RCC 7860 (cell line): ENCODE measurements at places on chromosomes 3 and 15.

DNA sequence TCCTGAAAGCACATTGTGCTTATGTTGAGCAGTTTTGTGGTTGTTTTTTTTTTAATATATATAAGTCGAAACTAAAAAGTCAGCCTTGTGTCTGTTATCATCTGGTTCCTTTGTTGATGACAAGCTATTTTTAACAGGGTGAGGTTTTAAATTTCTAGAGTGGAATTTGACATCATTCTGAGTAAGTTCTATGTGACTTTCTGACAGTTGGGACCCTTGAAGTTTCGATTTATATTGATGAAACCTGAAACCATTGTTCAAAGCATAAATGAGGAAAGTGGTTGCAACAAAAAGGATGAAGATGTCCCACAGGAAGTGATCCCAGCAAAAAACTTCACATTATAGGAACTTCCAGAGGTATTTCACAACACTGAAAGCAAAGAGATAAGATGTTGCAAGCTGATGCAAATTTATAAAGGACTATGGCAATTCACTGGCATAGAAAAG is 94.0 kb downstream of the CYP19A1 start:
- no peak for DNase-seq

DNA sequence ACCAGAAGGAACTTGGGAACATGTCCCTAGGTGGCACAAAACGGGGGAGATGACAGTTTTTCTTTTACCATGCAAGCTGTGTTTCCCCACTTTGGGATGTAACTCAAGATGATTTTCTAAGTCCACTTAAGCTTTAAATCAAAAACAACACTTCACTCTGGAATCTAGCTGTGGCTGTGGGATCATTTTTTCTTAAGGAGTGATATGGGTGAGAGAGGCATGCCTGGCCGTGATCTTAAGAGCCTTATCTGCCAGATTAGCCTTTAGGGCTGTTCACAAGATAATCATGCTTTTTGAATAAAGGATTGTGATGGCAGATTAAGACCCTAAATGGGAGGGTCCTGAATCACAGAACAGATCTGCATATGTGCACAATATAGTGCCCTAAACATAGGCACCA is 384.8 kb upstream of the SEMA6D start:
- no peak for DNase-seq

GRCh38 chr3:122233101-122233952 is 49.9 kb downstream of the CASR start:
- DNase-seq: no peak

- DNase-seq: peak; percentile 11
Observed at GRCh38 chr3:39101022-39101689, 6.3 kb downstream of the GORASP1 start.

DNA sequence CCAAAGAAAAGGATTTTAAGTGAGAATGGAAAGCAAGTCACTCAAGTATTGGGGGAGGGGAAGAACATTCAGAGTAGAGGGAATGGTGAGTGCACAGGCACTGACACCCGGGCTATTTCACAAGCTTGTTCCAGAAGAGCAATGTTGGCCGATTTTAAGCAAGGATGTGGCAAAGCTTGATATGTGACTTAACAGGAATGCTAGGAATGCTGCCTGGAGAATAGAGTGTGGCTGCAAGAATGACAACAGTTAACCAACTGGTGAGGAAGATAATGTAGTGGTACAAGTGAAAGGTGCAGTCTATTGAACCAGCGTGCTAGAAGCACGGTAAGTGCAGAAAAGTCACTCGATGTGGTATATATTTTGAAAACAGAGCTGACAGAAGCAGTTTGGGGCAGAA is 6.2 kb upstream of the CCDC80 start:
- peak; percentile 99 for DNase-seq

GRCh38 chr15:63872759-63873510 is 39.2 kb upstream of the HERC1 start:
- DNase-seq: no peak

- no peak for DNase-seq
Observed at GRCh38 chr3:46603446-46604046, 8.8 kb upstream of the FAM240A start.

DNA sequence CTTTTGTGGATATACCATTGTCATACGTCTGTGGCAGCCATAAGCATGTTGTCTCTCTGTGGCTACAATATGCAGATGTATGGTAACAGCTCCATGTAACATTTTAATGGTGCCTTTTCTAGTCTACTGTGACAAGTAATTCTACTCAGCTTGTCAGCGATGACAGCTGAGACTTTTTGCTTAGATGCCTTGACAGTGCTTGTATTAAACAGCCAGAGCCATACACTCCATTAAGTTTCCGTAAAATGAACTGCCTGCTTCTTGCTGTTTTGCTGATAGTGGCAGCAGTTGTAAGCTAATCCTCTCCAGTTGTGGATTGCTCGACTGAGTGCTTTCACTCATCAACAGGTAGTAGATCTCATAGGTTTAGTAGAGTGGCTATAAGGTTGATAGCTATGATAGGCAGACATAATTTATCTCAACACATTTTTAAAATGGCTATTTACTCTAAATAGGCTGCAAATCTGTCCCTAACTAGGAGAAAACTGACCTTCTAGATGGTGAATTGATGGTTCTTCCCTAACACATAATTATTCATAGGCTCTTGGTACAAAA is 260.2 kb upstream of the NAALADL2 start:
- DNase-seq: no peak

GRCh38 chr3:95654570-95655362 is 1159.6 kb upstream of the EPHA6 start:
- DNase-seq: peak; percentile 98

DNA sequence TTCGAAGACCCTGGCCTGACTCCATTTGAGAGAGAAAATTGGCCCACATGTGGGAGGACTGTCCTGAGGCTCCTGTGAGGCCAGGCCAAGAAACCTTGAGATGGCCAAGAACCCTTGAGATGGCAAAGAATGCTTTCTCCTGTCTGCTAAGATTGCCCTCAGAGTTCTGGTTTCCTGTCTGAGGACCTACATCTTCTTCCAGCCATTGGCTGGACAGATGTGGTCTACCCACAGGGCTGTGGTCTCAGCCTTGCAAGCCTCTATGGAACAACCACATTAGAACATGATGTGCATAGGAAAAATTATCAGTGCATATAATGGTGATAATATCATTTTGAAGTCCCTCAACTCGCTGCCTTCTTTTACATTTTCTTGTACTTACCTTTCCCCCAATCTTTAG is 10.8 kb upstream of the RASA2 start:
- DNase-seq: no peak

GRCh38 chr15:70528270-70528706 is 235.1 kb downstream of the UACA start:
- DNase-seq: peak; percentile 23

- DNase-seq: no peak
Observed at GRCh38 chr3:13177236-13177635, 104.0 kb upstream of the IQSEC1 start.

DNA sequence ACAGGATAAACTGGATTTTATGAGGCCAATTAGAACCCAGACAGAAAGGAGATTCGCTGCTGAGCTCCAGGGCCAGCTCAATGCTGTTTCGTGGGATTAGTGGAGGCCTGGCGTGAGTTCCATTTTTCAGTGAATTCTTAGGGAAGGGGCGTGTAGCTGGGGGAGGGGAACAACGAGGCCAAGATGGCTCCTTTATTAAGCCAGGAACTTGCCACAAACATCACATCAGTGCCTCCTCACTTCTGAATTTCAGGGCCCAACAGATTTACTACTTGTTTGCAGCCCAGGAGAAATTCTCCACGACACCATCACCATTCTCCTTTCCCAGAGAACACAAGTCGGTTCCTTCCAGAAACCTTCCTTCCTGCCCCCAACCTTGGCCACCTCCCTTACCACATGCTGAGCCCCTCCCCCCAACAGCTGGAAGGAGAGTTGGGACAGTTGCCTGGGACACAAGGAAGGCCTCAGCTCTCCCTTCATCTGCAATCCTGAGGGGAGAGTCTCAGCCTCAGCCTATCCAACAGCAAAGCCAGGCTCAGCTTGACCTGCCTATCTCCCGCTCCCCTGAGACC is 5.8 kb downstream of the IGDCC4 start:
- DNase-seq: no peak

DNA sequence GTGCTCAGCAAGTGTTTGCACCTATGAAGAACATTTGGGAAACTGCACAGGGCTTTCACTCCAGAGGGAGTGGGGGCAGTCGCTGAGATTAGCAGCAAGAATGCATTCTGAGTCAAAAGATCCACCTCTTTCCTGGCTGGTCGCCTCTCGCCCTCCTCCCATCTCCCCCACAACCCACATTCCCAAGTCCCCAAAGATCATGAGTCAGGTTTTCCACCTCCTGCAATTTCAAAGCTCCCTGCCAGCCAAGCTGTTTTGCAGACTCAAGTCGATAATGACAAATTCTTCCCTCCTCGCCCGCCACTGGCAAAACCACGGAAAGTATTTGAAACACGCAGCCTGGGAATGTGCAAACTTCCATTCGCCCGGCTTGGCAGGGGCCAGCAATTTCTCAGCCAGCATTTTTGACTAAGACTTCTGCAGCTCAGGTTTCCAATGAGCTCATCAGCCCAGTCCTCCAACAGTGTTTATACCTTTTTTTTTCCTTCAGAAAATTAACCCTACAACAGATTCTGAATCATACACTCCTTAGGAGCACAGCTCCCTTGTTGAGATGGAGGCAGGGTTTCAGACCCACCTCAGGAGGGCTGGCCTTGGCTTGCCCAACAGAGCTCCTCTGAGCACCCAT is 181.4 kb downstream of the SMAD6 start:
- peak; percentile 99 for DNase-seq

- no peak for DNase-seq
Observed at GRCh38 chr15:74374648-74375302, 7.3 kb upstream of the CYP11A1 start.

DNA sequence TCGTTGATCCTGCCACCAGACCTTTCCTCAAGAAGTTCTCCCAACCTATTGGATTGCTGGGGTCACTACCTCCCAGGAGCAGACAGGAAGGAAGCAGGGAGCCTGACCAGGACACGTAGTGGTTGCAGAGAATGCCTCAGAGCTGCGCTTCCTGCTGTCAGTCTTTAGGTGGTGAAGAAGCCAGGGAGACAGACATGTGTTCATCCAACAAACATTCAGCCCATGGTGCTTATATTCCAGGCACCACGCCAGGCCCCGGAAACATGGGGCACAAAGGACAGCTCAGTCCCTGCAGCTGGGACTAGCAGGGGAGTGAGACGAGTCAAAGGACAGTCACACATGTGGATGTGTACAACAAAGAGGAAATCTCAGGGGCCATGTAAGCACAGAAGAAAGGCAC is 26.0 kb upstream of the CORO2B start:
- DNase-seq: peak; percentile 45

- DNase-seq: no peak
Observed at GRCh38 chr3:60142009-60142408, 1092.2 kb upstream of the CFAP20DC start.

DNA sequence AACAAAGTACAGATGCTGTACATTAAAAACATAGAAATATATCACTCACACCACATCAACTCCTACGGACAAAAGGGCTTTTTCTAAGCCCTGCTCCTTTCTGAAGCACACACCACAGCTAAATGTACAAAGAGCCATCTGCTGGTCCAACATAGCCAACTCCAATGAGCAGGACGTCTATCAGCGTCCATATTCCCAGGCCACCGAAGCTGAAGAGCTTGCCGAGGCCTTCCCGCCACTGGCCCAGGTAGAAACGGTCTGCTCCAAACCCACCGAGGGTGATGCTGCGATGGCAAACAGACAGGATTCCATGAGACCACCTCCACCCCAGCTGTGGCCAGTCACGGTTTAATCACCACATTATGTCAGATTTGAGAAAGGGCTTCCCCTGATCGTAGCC is 9.8 kb downstream of the TM2D3 start:
- DNase-seq: no peak

GRCh38 chr3:99658274-99658673 is 19.9 kb downstream of the COL8A1 start:
- peak; percentile 69 for DNase-seq

GRCh38 chr3:64266065-64266931 is 41.0 kb upstream of the PRICKLE2 start:
- DNase-seq: peak; percentile 75

- no peak for DNase-seq
Observed at GRCh38 chr3:187719628-187720336, 17.4 kb upstream of the RTP2 start.

DNA sequence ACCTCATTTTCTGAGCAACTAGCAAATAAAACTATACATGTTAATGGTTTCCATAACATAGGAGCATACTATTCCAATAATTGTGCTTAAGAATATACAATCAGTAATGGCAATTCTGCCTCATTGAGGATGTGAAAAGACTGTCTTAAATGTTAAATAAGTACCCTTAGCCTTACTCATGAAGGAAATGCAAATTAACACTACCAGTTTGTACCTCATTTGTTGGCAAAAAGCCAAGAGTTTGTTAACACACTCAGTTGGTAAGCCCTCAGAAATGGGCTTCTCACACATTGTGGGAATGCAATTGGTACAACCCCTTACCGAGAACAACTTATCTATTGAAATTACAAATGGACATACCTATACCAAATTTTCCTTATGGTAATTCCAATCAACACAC is 9.2 kb upstream of the STT3B start:
- no peak for DNase-seq

- no peak for DNase-seq
Observed at GRCh38 chr15:101525087-101525669, 35.7 kb upstream of the PCSK6 start.

DNA sequence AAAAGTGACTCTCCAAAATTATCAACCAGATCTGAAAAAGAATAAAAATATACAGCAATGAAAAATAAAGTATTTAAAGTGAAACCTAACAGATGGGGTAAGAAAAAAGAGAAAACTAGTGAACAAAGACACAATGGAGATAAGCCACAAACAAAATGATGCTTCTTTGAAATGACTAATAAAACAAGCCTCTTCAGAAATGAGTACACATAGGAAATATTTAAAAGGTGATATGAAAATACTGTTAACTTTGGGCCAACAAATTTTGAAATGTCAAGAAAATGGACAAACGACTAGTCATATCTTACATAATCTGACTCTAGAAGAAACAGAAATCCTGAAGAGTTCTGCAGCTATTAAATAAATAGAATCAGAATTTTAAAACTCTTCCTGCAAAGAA is 164.2 kb downstream of the ERC2 start:
- no peak for DNase-seq

GRCh38 chr3:112786881-112787579 is 59.6 kb downstream of the CD200R1L start:
- DNase-seq: no peak

DNA sequence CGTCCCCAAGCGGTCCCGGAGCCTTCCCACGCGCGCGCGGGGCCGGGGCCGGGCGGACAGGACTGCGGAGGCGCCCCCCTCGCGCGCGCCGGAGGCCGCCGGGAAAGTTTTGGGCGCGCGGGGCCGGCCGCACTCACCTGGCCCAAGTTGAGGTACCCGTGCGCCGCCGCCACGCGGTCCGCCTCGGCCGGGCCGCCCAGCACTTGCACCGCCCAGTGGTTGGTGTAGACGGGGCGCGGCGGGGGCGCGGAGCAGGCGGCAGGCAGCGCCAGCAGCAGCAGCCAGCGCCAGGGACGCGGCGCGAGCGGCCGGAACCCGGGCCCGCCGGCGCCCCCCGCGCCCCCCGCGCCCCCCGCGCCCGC is 289 bp downstream of the PCSK6 start:
- no peak for DNase-seq
